ENCODE measurements at places on chromosomes 3 and 15.

DNA sequence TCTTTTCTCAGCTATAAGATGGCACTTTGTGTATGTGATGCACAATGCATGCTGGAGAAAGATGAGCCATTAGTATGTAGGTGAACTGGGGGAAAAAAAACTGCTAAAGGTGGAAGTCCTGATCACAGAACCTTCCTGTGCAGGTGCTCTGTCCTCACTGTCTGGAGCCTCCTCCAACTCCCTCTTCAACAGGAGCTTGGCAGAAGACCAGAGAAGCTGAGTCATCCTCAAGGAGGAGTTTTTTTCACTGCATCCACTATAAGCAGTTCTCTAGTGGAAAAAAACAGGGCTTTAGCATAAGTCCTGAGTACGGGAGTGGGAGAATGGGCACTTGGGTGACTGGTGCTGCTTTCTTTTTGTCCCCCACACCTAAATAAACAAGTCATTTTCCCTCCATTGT lies 168.4 kb upstream of the CADPS start:
- DNase-seq, result no peak

DNA sequence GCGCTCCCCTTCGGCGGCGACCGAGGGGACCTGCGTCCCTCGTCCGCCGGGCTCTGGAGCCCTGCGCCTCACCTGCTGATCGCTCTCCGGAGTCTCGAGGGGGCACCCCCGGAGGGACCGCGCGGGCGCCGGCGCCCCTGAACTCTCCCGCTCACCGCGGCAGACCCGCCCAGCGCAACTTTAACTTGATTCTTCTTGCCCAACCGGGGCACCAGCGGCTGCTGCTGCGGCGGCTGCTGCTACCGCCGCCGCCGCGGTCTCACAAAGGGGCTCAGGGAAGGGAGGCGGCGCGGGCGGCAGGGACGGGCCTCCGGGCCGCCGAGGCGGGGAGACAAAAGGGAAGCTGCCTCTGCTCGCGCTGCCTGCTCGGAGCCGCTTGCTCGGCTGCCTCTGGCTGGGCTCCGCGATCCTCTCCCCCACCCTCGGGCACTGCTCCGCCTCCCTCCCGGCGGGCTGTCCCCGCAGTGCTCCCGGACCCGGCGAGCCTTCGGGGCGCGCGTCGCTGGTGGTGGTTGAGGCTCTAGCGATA lies at the start of gene PPM1L:
Gene PPM1L, plus strand, starts transcription at position 456 of the 529 bp plus-strand sequence.
- DNase-seq, result peak; percentile 38

DNA sequence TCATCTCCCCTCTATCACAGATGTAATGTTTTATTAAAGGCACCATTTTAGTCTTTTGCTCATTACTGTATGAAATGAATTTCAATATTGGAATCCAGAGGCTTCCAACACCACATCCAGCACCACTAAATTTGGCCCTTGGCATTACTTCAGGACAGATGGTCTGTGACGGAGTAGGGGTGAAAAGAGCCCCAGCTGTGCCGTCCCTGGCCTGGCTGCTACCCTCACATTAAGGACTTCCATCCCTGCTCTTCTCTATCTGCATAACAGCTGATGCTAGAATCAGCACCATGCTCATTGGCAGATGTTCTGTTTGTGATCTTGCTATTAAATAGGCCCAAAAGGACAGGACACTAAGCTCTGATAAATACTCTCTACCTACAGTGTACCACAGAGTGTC lies 152.9 kb downstream of the IL1RAP start:
- no peak for DNase-seq

- DNase-seq, result no peak
Measured at GRCh38 chr3:143314251-143315093, 194.9 kb downstream of the CHST2 start.

DNA sequence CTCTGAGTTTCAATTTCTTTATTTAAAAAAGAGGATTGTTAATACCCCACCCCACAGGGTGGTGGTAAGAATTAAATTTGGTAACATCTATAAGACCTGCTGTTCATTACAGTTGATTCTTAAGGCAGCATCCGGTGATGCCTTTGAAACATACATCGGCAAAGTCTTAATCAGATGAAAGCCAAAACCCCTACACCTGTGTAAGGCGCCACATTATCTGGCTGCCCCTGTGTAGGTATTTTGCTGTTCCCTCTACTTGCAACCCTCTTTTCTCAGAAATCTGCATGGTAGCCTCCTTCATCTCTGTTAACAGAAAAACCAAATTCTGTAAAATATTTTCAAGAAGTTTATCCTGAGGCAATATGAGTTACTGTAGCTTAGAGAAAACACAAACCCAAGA lies 90.0 kb downstream of the ST6GAL1 start:
- no peak for DNase-seq

DNA sequence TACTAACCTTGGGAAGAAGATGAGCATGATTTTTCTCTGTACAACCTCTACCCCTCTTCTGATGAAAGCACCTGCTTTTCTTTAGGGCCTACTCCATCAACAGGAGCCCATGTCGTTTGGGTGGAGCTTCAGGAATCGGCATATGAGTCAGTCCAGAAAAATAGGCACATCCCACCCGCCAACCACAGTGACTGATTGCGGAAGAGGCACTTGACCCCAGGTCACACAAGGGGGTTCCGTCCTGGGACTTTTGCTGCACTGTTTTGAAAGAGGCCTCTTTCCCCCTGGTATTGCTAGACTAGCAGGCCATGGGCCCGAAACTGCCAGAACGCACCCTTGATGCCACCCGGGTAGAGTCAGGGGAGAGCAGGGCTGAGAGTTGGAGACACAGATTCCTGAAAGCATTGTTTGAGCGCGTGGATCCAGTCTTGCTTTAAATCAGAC lies 19.3 kb upstream of the NRROS start:
- DNase-seq, result no peak

- DNase-seq, result no peak
Measured at GRCh38 chr15:43253431-43254403, 13.0 kb downstream of the TGM5 start.

GRCh38 chr3:47365213-47366153 lies 15.3 kb upstream of the PTPN23 start:
- no peak for DNase-seq

DNA sequence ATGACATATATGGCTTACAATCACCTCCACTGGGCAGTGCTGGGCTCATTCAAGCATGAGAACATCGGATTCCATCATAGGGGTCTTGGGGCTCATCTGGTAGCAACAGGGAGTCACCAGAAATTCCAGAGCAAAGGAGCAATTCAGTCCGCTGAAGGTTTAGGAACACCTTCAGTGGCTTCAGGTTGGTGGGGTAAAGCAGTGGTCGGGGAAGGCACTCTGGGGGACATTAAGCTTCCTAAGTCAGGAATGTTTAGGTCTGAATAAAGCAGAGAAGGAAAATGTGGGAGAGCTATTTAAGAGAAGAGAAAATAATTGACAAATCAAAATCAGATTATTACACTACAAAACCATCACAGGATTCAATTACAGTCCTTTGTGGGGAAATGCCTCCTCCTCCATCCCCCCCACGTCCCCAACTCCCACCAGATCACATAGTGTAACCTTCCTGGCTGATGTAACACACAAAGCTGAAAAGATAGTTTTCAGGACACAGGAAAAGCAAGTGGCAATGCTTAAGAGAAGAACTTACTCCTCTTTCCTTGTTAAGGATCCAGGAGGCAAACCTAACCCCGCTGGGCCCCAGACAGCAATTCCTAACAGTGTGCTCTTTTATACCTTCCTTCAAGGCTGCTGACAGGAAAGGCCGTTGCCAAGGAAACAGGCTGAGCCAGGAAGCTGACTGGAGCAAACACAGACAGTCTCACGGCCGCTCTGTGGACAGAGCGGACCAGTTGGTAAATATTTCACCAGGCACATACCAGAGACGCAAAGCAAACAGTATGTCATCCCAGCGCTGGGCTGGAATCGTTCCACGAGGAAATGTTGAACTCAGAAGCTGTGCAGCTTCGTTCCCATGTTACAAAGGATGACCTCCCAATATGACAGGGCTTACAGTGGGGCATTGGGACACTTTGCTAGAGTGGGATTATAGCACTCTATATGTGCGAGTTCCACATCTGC lies 57.5 kb upstream of the LMCD1 start:
- DNase-seq, result no peak

DNA sequence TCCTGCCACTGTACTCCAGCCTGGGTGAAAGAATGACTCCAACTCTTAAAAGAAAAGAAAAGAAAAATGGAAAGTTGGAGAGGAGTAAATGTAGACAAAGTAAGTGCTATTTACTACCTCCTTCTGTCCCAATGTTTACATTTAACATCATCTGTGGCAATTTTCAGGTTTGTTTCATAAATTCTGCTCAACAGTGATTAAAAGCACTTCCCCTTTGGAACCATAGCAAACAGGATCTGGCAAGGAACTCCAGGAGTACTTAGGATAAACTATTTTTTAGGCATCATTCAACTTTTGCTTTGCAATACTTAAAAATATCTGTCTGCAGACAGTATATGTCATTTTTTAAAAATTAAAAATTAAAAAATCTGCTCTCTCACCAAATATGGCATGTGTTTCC lies 5.5 kb upstream of the CX3CR1 start:
- no peak for DNase-seq

DNA sequence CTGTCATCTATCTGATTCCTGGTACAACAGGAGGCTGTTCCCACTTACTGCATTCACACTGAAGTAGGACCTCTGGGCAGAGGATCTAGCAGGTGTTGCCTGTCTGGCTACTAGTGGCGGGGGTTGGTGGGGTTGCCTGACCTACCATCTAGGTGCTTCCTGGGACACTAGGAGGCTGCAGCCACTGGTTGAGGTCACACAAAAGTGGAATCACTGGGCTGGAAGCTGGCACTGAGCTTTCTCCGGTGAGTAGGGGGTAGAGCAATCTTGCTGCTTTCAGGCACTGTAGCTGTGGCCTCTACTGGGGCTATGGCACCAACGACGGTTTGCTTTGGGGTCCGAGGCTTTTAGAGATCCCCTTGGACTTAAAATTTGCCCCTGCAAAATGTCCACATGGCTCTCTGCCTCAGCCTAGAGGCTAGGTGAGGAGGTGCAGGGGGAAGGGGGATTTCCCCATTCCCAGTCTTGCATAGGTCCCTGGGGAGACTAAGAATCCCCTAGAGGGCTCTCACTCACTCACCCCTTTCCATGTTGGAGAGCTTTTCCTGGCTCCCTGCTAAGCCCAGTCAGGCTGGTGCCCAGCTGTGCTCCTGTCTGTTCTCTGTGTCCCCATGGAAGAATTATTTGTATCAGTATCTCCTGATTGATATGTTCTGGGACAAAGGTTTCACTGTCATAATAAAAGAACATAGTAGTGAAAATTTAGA lies 397.7 kb upstream of the EPHA6 start:
- no peak for DNase-seq

GRCh38 chr15:99414755-99415731 lies 150.7 kb upstream of the MEF2A start:
- DNase-seq, result no peak

- no peak for DNase-seq
Measured at GRCh38 chr3:13937131-13937530, 57.3 kb upstream of the WNT7A start.

- DNase-seq, result no peak
Measured at GRCh38 chr3:122609798-122610559, 32.5 kb downstream of the PARP15 start.

GRCh38 chr3:126179825-126180476 lies 435 bp downstream of the ALDH1L1 start:
- DNase-seq, result no peak

- no peak for DNase-seq
Measured at GRCh38 chr3:183664913-183665381, 29.5 kb downstream of the KLHL24 start.

DNA sequence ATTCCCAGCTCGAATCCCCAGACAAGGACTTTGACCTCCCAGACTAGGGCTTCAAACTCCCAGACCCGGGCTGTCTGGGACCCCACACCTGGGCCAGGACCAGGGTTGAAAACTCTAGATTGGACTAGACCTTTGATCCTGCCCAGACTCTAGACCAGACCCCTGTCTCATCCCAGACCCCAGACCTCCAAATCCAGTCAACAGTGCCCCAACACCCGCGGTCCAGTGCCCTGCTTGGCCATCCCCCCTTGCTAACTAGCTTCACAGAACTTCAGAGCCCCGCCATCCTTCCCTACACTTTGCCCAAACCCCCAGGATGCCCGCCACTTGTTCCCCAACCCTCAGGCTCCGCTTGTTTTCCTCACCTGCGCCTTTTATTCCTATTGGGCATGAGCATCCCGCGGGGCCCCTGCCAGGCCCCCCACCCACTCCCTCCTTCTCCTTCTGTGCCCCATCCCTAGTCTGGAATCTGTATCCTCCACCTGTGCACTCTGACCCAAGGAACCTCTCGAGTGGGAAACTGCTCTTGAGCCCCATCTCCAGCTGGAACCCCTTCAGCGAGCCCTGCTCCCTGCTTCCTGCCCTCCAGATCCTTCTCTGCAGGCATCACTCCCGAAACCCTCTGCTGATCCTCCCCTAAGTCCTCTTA lies 604 bp downstream of the GNAI2 start:
- DNase-seq, result no peak

GRCh38 chr3:153881201-153881600 lies 240.0 kb upstream of the ARHGEF26 start:
- no peak for DNase-seq

DNA sequence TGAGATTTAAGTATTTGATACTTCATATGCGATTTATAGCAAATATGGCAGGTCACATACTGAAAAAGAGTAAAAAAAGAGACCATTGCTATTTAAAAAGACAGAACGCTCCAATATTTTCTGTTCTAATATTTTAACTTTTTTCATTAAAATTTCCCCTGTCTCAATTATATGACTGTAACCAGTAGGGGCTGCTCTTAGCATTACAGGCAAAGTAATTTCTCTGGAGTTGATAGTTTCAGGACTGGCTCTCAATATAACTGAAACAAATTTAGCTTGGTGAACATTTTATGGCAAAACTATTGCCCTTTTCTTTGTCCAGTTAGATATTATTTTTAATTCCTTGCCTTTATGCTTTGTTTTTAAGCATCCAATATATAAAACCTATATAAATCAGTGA lies 286.3 kb upstream of the ROBO2 start:
- DNase-seq, result no peak

DNA sequence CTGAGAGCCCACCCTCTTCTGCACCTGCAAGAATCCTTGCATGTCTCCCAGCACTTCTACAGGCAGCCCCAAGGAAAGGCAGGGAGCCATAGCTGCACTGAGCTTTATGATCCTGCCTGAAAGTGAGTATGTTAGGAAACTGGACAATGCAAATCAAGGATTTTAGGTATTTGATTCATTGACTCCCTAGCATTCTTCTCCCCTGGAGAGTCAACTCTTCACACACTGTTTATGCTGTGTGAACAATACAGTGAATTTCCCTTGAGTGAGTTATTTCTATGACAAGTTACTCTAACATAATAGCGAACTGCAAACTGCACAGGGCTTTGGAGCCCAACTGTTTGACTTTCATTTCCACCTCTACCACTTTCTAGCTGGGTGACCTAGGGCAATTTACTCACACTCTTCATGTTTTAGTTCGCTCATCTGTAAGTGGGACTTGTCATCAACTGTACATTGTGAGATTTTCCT lies 96.0 kb upstream of the PHLDB2 start:
- DNase-seq, result no peak

Measured in stimulated activated CD4-positive, alpha-beta T cell treated with anti-CD3 and anti-CD28 coated beads, TNF-alpha, amount 100 ng/mL, for 1 hour (primary cell).